ENCODE measurements at places on chromosomes 4 and X.

GRCh38 chr4:67883458-67883857 is 344 bp downstream of the TMPRSS11D start:
- DNase-seq: no peak

GRCh38 chrX:65925005-65925404 is 114.9 kb downstream of the VSIG4 start:
- no peak for DNase-seq

DNA sequence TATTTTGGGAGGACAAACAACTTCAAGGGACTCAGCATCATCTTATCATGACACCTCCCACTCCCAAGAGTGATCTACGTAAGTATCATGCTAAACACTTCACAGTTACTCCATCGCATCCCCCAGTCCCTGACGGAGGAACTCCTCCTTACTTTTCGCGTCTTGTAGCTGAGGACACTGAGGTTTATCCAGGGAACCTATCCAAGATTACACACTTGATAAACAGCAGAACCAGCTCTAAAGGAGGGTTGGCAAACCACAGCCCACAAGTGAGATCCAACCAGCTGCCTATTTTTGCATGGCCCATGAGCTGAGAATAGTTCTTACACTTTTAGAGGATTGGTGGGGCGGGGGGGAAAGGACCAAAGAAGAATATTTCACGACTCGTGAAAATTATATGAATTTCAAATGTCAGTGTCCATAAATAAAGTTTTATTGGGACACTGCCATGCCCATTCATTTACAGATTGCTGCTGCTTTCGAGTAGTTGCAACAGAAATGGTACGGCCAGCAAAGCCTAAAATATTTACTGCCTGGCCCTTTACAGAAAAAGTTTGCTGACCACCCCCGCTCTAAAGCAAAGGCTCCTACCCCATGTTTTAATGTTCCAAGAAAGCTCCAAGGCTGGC is 47.8 kb downstream of the SEPSECS start:
- DNase-seq: no peak

- no peak for DNase-seq
Observed at GRCh38 chr4:84151574-84151973, 347.5 kb downstream of the NKX6-1 start.

DNA sequence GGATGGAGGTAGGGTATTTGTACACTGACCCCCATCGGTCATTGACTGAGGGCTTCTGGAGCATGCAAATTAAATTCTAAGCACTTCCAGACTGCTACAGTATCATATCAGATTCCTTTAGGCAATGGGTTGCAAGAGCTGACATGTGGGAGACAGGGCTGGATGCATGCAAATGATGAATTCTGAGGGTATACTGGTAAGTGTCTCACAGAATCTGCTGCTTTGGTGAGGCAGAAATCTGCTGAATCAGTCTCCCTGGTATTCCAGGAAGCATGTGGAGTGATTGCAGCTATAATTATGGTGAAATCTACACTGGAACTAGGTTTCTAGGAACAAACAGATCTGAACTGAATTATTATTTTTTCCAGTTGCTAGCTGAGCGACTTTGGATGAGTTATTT is 684.9 kb upstream of the MAGEB2 start:
- DNase-seq: no peak

Measured in HAP-1 (cell line).